ENCODE measurements at places on chromosomes 3 and 15. TPM values are rescaled to one million over a fixed set of nuclear protein-coding genes. Genes with fewer than 3 reads are reported as not detected.
A peak's percentile ranks its signal among the peaks of the same experiment; 100 is the strongest.

- H3K4me3 ChIP-seq, result no peak overlapping the region
- no peak for DNase-seq
- peaks cover 7% of the 10 kb centered on the region for H3K36me3 ChIP-seq
- no peaks in the 10 kb centered on the region for H3K27me3 ChIP-seq
Observed at GRCh38 chr3:72973786-72974185, 22.8 kb upstream of the PPP4R2 start.

DNA sequence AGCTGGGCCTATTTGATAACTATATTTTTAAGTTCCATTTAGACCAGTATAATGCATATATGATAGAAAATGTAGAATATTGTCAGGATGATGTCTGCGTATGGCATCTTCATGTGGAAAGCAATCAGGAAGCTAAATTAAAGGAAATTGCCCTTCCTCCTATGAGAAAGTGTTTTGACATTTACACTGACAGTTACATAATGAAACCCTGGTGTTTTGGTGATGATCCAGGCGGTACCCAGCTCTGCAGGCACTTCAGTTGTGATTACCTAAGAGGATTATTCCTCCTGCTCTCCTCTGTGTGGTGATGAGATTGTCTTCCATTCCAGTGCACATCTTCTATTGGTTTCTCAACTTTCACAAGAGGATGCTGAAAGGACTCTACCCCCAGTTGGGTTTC, 126.5 kb upstream of the MITF start:
- DNase-seq, result no peak
- H3K36me3 ChIP-seq, result no peaks in the 10 kb centered on the region
- H3K27me3 ChIP-seq, result no peaks in the 10 kb centered on the region

DNA sequence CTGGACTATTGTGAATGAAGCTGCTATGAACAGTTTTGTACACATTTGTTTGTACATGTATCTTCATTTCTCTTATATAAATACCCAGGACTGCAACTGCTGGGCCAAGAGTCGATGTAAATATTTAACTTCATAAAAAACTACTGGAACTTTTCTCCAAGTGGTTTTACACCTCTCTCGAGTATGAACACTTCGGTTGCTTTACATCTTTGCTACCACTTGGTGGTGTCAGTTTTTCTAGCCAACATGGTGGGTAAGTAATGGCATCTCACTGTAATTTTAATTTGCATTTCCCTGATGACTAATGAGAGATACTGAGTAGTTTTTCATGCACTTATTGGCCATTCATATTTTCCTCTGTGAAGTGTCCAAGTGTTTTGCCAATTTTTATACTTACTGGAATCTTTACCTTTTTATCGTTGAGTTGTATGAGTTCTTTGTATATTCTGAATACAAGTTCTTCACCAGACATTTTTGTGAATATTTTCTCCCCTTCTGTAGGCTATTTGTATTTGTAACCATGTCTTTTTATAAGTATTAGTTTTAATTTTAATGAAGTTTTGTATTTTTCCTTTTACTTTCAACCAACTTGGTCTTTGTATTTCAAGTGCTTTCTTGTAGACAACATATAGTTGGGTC, 44.4 kb downstream of the PCOLCE2 start:
- peak; percentile 72 for DNase-seq
- H3K27ac ChIP-seq, result no peak overlapping the region
- H3K4me3 ChIP-seq, result no peak overlapping the region

DNA sequence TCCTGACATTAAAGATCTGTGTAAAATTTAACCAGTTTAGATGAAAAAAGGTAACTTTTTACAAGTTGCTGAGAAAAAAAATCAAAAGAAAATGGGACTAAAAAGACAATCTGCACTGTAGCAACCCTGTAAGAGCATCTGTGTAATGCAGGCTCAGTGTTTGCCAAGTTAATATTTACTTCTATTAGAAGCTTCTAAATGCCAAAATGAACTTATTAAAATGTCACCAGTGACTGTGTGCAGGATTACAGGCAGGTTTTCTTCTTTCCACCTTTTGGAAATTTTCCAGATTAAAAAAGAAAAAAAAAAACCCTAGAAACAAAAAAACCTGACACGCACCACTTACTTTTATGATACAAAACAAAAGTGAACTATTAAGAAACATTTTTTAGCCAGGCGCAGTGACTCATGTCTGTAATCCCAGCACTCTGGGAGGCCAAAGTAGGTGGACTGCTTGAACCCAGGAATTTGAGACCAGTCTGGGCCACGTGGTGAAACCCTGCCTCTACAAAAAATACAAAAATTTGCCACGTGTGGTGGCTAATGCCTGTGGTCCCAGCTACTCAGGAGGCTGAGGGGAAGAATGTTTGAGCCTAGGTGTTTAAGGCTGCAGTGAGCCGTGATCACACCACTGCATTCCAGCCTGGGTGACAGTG, 87.2 kb downstream of the TJP1 start:
- H3K36me3 ChIP-seq, result peaks cover 55% of the 10 kb centered on the region
- DNase-seq, result peak; percentile 89
- peak overlapping the region; percentile 35 for H3K4me3 ChIP-seq

DNA sequence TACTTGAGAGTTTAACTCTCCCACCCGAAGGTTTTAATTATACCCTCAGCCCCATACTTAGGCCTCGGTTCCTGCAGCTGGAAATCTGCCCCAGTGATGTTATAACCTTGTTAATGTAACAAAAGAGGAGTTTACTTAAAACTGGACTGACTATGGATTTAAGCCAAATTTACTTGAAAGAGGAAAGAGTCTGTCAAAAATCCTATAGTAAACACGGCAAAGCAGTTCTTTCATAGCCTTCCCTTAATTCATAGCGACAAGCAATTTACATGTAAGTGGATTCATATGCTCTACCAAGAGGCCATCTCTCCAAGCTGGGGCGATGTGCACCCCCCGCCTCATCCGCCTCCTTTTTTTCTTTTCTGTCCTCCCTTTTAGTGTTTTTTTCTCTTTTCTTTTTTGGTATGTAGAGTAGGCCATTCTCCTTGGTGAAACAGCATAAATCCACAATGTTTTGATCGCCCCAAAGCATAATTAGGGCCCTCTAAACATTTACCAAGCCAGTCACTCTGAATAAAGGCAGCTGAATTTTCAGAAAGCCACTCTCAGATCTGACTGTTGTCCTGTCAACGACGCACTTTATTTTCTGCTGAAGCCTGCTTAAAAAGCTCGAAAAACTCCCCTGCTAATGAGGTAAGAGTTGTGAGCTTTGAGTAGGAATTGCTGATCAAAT, 373.1 kb upstream of the WNT5A start:
- no peaks in the 10 kb centered on the region for H3K36me3 ChIP-seq
- H3K4me3 ChIP-seq, result no peak overlapping the region
- H3K27me3 ChIP-seq, result no peaks in the 10 kb centered on the region
- no peak overlapping the region for H3K27ac ChIP-seq

DNA sequence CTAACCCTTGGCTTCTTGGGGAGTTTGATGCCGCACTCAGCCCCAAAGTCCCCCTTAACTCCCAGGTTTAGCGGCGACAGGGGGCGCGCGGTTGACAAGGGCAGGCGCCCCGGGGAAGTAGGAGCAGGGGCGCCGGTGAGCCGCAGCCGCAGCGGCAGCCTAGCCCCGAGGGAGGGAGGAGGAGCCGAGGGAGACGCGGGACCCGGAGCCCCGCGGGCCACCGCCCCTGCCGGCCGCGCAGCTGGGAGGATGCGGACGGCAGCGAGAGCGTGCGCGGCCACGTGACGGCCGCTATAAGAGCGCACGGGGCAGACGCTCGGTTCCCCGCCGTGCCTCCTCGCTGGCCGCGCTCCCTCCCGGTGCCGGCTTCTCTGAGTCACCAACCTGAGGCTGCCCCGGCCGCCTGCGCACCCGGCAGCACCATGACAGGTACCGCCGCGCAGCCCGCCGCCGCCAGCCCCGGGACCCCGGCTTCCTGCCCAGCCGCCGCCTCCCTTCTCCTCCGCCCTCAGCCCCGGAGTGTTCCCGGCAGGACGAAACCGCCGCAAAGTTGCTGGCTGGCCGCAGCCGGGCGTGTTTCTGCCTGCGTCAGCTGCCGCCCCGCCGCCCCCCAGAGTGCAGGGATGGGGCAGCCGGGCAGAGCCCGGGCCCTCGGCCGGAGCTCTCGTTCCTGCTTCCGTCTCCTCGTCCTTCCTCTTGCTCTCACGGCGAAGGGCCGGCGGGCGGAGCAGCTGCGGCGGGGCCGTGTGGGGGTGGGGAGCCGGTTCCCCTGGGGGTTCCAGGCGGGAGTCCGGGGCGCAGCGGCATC, at the start of gene GYG1:
Gene GYG1, plus strand, starts transcription at position 322 of the 808 bp plus-strand sequence. Its CDS starts 101 bp downstream, at position 423.
- peak within 1 kb of the TSS; percentile 72 for H3K4me3 ChIP-seq
- peaks cover 3% of the 10 kb centered on the region for H3K27me3 ChIP-seq
- H3K36me3 ChIP-seq, result peaks cover 6% of the 10 kb centered on the region
- H3K27ac ChIP-seq, result no peak within 1 kb of the TSS
- H3K4me1 ChIP-seq, result peaks cover 7% of the 10 kb centered on the region

DNA sequence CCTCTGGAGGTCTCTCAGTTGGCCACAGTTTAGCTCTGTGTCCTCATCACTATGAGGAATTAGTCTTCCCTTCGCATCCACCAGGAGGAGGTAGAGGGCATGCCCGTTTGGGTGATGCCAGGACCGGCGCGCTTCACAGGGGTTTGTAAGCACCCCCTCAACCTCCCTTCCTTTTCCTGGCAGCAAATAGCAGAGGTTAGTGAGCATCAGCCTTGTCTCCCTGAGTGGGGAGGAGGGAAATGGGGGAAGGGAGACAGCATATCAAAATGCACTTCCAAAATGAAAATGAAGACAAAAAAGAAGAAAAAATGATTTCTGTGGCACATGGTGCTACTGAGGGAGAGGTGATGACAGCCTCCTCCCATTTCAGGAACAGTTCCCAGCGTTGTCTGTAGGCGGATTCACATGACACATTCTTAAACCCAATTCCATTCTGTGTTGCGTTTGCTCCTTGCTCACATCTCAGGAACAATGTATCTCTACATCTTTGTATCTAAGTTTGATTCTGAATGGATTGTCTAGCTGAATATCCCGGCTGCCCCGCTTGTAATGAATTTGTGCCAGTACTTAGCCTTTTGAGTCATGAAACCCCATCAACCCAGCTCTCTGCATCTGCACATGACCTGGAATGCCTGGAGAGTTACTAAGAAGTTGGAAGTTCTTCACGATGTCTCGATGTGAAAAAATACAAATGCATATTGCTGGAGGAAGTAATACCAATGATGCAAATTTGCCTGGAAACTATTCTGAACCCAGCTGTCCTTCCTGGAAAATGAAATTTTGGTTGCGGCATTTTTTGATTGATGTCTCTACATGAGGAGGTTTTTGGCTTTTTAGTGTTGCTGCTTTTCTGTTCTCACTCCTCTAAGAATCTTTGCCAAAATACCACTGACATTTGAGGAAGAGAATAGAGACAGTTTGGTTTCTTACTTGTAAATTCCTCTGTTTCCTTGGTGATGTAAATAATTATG, 45.2 kb downstream of the TYRO3 start:
- H3K4me3 ChIP-seq, result peak overlapping the region; percentile 69
- H3K4me1 ChIP-seq, result peaks cover 16% of the 10 kb centered on the region
- H3K27ac ChIP-seq, result peak overlapping the region; percentile 13
- H3K36me3 ChIP-seq, result no peaks in the 10 kb centered on the region
- H3K27me3 ChIP-seq, result no peaks in the 10 kb centered on the region
- peak; percentile 81 for DNase-seq

- H3K4me3 ChIP-seq, result peak overlapping the region; percentile 89
- peak; percentile 92 for DNase-seq
- peak overlapping the region; percentile 81 for H3K27ac ChIP-seq
- peaks cover 43% of the 10 kb centered on the region for H3K4me1 ChIP-seq
- H3K36me3 ChIP-seq, result peaks cover 56% of the 10 kb centered on the region
Observed at GRCh38 chr15:72227192-72227586, 3.8 kb downstream of the PKM start.

DNA sequence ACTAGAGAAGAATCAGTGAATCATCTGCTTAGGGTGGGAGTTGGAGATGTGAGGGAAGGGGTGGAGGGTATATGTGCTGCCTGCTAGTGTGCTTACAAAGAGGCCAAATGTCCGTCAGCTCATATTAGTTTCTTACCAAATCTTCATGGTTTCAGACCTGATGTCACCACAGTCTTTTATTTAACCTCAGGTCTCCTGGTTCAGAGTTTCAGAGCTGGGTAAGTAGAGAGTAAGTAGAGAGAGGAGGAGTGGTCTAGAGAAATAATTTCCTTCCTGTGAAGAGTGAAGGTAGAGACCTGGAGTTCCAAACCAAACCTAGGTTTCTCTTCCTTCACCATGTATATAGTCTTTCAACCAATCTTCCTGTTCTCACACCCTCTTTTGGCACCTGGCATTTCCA, 17.5 kb upstream of the P2RY1 start:
- H3K4me3 ChIP-seq, result no peak overlapping the region
- H3K4me1 ChIP-seq, result no peaks in the 10 kb centered on the region
- H3K27ac ChIP-seq, result no peak overlapping the region

- peaks cover 46% of the 10 kb centered on the region for H3K4me1 ChIP-seq
- H3K27me3 ChIP-seq, result no peaks in the 10 kb centered on the region
Observed at GRCh38 chr3:88807491-88808105, 299.8 kb upstream of the EPHA3 start.

GRCh38 chr15:67458331-67459029, 62.5 kb upstream of the C15orf61 start:
- H3K27ac ChIP-seq, result no peak overlapping the region
- H3K36me3 ChIP-seq, result peaks cover 5% of the 10 kb centered on the region
- no peak overlapping the region for H3K4me3 ChIP-seq
- H3K27me3 ChIP-seq, result no peaks in the 10 kb centered on the region
- no peak for DNase-seq

GRCh38 chr15:63436872-63437375, 55.3 kb upstream of the CA12 start:
- no peak overlapping the region for H3K27ac ChIP-seq
- DNase-seq, result peak; percentile 66
- no peaks in the 10 kb centered on the region for H3K27me3 ChIP-seq
- peaks cover 7% of the 10 kb centered on the region for H3K4me1 ChIP-seq

DNA sequence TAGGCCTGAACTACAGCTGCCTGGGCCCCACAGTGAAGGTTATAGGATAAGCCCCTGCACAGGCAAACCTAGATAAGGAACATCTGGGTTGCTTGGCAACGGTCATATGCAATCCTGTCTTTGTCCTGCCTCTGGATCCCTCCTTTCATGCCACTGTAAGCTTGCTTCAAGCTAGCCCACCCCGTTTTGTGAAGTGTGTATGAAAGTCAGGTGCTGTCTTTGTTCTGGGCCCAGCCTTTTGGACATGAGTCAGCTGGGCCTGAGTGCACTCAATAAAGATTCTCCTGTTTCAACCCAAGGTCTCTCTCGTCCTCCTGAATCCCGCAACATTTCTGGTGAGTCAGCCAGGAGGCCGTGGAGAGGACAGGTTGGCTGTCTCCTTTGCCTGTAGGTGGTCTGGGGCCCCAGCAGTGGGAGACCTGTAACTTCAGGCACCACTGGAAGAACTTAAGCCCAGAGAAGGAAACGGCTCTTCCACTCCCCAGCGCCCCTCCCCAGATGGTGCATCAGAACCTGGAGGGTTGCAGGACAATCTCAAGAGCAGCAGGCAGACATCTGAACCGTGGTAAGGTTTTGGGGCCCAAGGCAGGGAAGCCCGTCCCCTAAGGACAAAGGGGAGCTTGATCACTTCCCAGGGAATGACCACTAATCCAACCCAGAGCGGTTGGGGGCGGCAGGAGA, 8.3 kb upstream of the SLC9C1 start:
- H3K4me3 ChIP-seq, result no peak overlapping the region
- no peak overlapping the region for H3K27ac ChIP-seq
- peaks cover 2% of the 10 kb centered on the region for H3K4me1 ChIP-seq
- DNase-seq, result no peak
- H3K27me3 ChIP-seq, result no peaks in the 10 kb centered on the region

GRCh38 chr15:31483053-31483985, 156.7 kb downstream of the KLF13 start:
- no peak for DNase-seq
- no peaks in the 10 kb centered on the region for H3K27me3 ChIP-seq
- H3K36me3 ChIP-seq, result no peaks in the 10 kb centered on the region
- no peak overlapping the region for H3K27ac ChIP-seq

The TM4SF4 gene
- not detected for total RNA-seq

The PLCL2 gene
- 0.51 TPM for total RNA-seq

The WWTR1 gene
- total RNA-seq, result 54.9 TPM

The ROPN1 gene
- not detected for total RNA-seq

The CCRL2 gene
- not detected for total RNA-seq

The SLC28A2 gene
- total RNA-seq, result not detected

The CHRNB4 gene
- not detected for total RNA-seq
